Stimulated activated CD4-positive, alpha-beta T cell treated with anti-CD3 and anti-CD28 coated beads, Interleukin-15, amount 100 ng/mL, for 1 hour (primary cell): ENCODE measurements at places on chromosomes 3 and 15.

- DNase-seq, result no peak
Observed at GRCh38 chr3:69005071-69005790, 8.3 kb downstream of the EOGT start.

DNA sequence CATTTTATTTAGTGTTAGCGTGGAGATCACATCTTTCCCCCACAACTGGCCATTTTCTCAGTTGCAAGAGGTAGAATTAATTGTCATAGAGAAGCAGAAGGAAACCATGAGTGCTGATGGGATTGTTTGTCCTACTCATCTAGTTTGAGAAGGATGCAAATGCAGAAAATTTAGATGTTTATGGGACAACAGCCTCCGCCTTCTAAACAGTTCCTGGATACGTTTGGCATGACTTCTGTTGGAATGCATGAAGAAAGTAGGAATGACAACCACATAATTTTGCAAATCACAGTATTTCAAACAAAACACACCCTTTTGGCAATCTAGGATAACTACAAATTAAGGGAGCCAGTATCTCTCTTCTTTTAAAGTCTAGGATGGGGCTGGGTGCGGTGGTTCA, 240.1 kb upstream of the SUCLG2 start:
- no peak for DNase-seq

- DNase-seq, result no peak
Observed at GRCh38 chr15:90413411-90414379, 25.7 kb downstream of the IQGAP1 start.

DNA sequence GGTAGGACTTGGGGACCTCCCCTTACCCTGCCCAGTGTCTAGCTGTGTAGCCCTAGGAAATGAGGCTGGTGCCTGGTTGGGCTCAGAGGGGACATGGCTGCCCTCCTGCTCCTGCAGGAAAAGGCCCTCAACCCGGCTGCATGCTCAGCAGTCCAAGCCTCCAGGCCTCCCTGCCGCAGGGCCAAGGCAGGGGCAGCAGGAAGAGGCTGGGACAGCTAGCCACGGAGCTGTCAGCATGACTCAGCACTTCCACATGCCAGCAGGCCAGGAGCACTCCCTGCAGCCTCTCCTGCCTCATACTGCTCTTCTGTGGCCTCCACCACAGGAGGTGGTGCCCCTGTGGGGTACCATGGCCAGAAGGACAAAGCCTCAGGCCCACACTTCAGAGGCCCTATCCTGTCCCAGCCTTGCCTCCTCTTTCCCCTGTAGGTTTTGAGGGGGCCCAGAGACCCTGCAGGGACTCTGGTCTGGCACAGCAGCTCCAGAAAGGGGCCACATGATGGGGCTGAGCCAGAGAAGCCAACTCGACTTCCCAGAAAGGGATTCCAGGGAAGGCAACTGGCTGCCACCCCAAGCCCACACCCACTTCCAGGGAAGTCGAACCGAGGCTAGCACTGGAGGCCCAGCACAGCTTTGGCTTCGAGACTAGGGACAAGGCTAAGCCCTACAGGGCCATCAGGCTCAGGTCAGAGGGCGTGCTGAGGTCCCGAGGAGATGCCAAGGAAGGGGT, 19.5 kb downstream of the TKT start:
- DNase-seq, result no peak

DNA sequence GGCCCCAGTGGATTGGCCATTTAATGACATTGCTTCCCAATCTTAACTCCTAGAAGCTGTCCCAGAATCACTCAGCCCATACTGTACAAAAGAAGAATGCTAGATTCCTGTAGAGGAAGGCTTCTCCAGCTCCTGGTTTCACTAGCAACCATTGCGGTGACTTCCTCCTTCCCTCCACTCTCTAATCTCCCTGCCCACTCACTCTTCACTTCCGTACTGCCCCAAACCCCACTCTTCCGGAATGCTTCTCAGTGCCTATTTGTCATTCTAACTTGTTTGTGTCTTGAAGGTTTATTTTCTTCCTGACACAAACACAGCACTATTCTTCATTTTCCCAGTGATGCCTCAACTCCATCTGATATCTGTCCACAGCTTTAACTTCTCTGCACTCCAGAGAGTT, 97.1 kb upstream of the SPATA16 start:
- DNase-seq, result no peak

DNA sequence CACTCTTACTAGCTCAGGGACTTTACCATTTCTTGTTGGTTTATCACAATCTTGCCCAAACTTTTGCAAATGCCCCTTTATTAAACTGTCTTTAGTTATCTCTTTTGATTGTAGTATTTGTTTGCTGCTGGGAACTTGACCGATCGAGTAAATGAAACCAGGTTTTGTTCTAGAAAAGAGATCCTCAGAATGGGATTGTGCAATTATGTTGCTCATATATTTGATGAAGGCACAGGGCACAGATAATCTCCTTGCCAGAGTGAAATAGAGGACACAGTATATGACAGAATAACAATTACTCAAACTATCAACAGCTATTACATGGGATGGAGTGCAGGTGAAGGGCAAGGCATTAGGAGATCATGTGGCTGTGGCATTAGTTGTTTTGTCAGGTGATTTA, 216.6 kb upstream of the RASGRP1 start:
- no peak for DNase-seq

GRCh38 chr3:172221547-172221946, 182.2 kb downstream of the FNDC3B start:
- DNase-seq, result no peak

- no peak for DNase-seq
Observed at GRCh38 chr15:89964232-89964954, 36.7 kb upstream of the ZNF710 start.

DNA sequence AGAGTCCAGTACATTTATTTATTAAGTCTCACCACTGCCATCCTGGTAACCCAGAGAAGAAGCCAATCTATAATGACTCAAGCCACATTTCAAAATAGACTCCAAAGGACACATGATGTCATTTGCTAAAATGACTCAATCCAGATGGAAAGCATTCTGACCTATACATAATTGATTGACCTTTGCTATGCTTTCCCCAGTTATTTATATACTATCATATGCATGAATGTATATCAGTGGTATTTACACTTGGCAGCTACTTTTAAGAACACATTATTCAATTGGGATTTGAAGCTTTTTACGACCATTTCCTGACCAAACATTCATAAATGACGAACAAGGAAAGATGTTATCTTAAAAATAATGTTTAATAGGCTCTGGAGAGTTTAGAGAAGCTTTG, 297.2 kb downstream of the FHIT start:
- DNase-seq, result no peak

DNA sequence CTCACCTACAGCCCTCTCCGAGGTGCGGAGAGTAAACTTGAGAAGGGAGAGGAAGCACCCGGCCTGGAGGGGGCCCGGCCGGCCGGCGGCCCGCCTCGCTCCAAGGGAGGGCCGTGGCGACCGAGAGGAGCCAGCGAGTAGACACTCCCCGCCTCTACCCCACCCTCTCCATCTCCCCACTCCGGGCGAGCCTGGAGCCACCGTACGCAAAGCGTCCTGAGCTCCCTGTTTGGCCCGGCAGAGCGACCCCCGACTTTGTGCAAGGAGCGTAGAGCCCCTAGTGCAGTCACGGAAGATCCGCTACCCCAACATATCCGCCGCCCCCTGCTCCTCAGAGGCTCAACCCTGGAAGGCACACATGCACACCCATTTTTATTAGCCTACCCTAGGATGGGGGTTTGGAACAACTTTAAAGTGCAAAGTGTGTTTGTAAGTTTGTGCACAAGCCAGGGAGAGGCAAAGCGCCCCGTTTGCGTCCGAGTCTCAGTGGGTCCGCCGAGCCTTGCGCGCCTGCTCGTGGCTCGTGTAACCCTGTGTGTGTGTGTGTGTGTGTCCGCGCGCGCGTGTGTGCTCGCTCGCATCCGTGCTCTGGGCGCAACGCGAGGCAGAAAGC, 508 bp upstream of the SMAD6 start:
- no peak for DNase-seq

DNA sequence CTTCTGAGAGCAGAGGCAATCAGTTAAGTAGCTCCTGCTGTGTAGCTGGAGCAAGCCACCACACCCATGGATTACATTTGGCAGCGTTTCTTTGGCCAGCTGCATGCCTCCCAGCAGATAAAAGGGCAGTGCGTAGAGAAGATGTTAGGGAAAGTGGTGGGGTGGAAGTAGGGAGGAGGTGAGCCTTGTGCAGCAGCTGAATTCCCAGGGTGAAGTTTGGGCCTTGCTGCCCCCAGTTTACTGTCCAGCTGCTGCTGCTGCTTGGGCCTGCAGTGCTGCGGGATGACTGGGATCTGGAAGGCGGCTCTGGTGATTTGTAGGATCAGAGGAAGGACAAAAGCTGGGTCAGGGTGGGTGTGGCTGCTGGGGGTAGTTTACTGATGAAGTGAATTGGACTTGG, 318.7 kb upstream of the C2CD4B start:
- DNase-seq, result no peak

GRCh38 chr15:71118345-71118744, 3.1 kb downstream of the THSD4 start:
- no peak for DNase-seq

- DNase-seq, result no peak
Observed at GRCh38 chr3:58707390-58707930, 40.9 kb upstream of the FAM3D start.

DNA sequence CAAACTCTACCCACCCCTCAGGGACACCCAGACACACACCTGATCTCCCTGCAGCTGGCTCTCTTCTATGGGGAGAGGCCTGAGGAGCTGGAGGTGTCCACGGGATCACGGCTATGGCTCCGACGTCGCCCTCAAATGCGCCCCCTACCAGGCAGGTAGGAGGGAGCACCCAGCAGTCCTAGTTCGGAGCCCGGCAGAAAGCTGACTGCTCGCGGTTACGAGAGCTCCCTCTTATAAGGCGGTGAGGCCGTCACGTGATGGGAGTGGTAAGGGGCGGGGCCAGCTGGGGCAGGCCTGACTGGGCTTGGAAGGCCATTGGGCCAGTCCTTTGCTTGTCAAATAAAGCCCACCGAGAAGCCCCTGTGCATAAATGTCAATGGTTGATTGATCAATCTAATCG, at the start of gene PRR20G:
Gene PRR20G, minus strand, starts transcription at position 207 of the 400 bp plus-strand sequence. CDS start 681 bp downstream, outside the sequence.
- DNase-seq, result no peak

- no peak for DNase-seq
Observed at GRCh38 chr15:67025719-67026609, 39.4 kb upstream of the SMAD3 start.

GRCh38 chr15:73941871-73942635, 15.8 kb downstream of the LOXL1 start:
- no peak for DNase-seq

GRCh38 chr3:20145874-20146273, 40.1 kb downstream of the SGO1 start:
- no peak for DNase-seq

GRCh38 chr3:9750556-9751411, 1.0 kb downstream of the OGG1 start:
- no peak for DNase-seq

DNA sequence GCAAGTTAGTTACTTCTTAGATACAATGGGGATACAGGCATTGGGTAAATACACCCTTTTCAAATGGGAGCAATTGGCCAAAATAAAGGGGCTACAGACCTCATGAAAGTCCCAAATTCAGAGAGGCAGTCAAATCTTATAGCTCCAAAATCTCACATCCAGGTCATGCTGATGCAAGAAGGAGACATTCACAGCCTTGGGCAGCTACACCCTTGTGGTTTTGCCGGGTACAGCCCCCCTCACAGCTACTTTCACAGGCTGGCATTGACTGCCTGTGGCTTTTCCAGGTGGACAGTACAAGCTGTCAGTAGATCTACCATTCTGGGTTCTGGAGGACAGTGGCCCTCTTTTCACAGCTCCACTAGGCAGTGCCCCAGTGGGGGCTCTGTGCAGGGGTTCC, 17.5 kb upstream of the PLSCR1 start:
- no peak for DNase-seq

GRCh38 chr15:76512971-76513370, 176.4 kb downstream of the ISL2 start:
- no peak for DNase-seq

DNA sequence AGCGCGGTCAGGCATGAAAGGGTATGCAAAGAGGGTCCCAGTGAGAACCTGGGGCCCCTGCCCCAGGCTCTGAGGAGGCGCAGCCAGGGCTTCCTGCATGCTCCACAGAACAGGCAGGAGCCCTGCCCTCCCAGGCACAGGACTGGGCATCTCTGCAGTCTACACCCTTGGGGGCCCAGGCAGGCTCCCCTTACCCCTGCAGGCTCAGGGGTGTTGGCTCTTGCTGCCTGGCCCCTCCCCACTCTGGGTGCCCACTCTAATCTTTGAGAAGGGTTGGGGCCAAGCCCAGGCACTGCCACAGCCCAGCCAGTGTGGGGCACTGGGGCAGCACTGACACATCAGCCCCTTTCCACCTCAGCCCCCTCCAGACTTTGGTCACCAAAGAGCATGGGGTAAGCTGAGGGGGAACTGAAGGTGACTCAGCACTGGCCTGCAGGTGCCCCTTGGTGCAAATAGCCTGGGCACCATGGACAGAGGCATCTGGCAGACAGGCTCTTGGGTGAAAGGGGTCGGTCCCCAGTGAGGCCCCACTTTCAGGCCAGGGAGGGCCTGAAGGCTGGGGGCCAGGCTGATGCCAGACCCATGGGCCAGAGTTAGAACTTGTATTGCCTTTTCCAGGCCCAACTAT, 73.4 kb downstream of the NPAP1 start:
- DNase-seq, result no peak

- no peak for DNase-seq
Observed at GRCh38 chr3:149486726-149487125, 12.2 kb downstream of the TM4SF4 start.

DNA sequence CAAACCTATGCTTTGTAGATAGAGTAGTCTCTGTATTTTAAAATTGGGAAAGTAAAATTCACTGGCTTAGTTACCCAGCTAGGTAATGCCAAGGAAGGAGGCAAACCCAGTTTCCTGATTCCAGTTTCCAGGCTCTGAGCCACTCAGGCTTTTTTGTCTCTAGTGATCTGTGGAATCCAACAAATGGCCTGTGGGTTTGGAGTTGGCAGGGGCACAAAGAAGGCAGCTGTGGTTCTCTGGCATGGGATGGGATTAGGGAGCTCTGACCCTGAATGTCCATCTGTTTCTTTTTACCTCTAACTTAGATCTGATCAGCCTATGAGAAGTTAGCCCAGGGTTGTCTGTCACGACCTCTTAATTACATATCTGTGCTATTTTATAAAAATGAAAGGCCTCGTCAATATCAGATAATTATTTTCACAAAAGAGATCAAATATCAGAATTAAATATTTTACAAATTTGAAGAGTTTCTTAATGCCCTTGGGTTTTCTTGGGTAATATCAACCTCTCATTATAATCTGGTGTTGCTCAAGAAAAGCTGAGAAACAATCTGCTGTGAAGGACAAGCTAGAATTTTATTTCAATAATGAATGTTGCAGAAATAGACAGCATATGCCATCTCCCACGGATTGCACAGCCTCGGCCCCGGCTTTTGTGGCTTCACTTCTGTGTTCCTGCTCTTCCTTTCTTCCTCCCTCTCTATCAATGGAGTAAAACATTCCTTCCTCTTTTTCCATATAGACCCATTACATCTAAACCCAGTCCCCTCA, 63.7 kb upstream of the DAZL start:
- DNase-seq, result no peak

GRCh38 chr15:87490666-87491065, 765.9 kb downstream of the NTRK3 start:
- DNase-seq, result no peak

GRCh38 chr3:197593046-197593380, 37.2 kb upstream of the BDH1 start:
- no peak for DNase-seq

GRCh38 chr3:155012584-155012983, 67.5 kb upstream of the MME start:
- DNase-seq, result no peak
